ENCODE measurements at places on chromosomes 13 and 19.

DNA sequence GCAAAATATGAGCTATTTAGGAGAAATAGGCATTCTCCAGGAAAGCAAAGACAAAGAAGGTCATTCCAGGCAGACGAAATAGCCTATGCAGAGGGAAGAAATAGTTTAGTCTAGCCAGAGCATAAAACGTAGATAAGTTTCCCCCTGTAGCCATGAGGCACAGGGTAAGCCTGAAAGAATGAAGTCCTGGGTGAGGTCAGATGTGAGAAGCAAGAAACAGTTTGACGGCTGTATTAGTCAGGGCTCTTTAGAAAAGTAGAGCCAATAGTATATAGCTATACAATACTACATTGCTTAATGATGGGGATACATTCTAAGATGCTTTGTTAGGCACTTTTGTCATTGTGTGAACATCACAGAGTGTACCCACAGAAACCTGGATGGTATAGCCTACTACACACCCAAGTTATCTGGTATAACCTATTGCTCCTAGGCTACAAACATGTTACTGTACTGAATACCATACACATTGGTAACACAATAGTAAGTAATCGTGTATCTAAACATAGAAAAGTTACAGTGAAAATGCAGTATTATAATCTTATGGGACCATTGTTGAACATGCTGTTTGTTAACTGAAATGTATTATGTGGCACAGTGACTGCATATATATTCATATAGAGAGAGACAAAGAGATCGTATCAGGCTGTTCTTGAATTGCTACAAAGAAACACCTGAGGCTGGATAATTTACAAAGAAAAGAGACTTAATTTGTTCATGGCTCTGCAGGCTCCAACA is 59.3 kb upstream of the WDFY2 start:
- DNase-seq = no peak

GRCh38 chr19:35013041-35013819 is 13.1 kb downstream of the GRAMD1A start:
- peak; percentile 65 for DNase-seq

DNA sequence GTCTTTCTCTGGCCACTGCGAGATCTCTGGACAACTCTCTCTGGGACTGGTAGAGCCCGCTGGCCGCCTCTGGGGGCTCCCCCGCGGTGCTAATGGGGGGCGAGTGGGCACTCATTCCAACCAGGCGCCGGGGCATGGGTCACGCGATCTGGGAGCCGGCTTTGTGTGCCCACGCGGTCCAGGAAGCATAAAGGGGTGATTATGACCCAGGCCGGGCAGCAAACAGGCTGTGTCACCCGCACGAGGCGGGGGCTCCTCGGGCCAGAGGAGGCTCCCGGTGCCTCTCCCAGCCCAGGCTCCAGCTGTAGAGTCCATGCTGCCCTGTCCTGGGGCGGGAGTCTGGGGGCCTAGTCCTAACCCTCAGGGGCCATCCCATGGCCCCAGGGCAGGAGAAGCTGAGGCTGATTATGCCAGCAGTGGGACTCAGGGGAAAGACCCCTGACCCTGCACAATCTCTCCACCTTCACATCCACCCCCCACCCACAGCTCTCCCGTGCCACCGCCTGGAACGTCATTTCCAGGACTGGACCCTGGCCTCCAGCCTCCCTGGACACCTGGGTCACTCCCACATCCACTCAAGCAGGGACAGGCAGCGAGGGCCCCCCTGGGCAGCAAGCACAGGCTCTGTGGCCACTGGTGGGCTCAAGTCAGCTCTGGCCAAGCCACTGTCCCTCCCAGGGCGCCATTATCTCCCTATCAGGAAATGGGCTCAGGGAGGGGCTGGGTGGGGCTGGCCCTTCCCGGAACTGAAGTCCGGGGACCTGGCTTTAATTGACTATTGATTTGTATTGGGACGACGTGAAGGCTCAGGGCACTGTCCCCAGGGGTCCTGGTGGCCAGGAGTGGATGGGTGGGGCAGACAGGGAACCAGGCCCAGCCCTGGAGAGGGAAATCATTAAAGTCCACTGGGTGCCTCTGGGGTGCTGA is 50.0 kb downstream of the PTPRS start:
- no peak for DNase-seq

GRCh38 chr13:70995338-70995737 is 871.7 kb downstream of the DACH1 start:
- DNase-seq = no peak

DNA sequence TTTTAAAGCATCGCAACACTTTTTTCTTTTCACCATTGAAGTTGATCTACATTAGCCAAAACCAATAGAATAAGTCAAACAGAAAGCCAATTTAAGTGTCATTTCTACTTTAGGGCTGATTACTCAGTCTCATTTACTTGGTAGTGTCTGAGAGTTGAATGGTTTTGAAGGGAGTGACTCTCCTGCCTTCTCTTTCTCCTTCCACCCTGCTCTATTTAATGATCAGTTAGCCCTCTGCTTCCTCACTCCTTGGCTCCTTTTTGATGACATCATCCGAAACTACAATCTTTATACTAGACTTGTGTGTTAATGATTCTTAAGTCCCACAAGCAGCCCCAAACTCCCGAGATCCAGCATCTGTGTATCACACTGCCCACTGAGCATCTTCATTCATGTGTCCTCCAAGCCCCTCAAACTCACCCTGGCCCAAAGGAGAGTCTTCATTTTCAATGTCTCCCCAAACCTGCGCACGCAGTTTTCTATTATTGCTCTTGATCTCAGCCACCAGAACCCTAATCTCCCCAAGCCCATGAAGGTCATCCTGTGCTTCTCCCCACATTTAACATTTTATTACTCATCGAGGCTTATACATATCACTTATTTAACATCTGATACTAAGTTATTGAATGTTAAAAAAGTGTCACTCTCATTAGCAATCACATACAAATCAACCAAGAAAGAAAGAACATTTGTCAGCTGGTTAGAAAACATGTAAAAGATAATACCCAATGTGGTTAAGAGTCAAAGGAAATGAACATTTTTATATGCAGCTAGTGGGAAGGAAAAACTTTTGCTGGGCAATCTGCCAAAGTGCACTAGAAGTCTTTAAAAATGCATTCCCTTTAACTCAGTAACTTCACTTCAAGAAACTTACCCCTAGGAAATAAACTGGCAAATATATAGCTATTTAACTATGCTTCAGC is 32.2 kb upstream of the ARGLU1 start:
- DNase-seq = no peak

- DNase-seq = no peak
Observed at GRCh38 chr13:94232956-94233355, 246.5 kb downstream of the DCT start.

GRCh38 chr13:75326173-75327134 is 155.5 kb downstream of the TBC1D4 start:
- DNase-seq = no peak

DNA sequence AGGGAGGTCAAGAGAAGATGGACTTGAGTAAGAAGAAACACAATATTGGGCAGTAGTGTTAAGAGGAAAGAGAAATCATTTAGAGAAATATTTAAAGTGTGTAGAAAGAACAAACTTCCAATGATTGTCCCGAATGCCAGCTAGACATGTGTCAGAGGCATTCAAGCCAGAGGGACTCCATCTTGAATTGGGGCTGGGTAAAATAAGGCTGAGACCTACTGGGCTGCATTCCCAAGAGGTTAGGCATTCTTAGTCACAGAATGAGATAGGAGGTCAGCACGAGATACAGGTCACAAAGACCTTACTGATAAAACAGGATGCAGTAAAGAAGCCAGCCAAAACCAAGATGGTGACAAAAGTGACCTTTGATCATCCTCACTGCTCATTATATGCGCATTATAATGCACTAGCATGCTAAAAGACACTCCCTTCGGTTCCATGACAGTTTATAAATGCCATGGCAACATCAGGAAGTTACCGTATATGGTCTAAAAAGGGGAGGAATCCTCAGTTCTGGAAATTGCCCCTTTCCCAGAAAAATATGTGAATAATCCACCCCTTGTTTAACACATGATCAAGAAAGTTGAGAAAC is 127.0 kb upstream of the IPO5 start:
- no peak for DNase-seq

DNA sequence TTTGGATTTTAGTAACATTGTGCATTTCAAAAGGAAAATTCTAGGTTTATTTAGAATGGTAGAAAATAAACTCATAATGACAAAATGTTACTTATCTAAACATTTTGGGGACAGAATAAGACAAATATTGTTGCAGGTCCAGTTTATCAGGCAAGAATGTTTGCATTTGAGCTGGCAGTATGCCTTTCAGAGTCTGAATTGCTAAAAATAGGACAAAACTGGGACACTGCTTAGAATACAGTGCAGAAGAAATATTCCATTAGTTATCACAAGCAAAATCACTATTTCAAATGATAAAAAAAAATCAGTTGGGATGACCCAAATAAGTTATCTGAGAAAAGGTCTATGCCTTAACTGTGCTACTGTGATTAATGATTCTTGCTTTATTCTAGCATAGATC is 870.3 kb upstream of the MIR17HG start:
- no peak for DNase-seq

DNA sequence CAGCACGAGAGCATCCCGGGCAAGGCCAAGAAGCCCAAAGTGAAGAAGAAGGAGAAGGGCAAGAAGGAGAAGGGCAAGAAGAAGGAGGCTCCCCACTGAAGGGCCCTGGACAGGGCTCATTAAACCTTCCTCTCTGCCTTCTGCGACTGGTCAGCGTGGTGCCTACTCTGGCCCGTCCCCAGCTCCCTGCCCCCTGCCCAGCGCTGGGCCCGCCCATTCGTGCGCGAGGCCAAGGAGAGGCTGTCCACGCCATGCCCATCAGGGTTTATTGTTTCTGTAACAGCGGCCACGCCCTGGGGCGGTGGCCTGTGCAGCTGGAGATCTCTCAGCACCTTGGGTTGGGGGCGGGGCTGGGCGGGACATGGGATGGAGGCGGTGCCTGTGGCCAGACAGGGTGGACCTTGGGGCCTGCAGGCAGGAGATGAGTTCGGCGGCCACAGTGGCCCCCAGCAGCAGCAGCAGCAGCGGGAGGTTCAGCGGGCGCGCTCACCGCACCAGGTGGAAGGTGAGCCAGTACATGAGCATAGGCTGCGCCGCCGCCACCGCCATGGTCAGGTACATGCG is 897 bp downstream of the C19orf33 start:
- DNase-seq = no peak

DNA sequence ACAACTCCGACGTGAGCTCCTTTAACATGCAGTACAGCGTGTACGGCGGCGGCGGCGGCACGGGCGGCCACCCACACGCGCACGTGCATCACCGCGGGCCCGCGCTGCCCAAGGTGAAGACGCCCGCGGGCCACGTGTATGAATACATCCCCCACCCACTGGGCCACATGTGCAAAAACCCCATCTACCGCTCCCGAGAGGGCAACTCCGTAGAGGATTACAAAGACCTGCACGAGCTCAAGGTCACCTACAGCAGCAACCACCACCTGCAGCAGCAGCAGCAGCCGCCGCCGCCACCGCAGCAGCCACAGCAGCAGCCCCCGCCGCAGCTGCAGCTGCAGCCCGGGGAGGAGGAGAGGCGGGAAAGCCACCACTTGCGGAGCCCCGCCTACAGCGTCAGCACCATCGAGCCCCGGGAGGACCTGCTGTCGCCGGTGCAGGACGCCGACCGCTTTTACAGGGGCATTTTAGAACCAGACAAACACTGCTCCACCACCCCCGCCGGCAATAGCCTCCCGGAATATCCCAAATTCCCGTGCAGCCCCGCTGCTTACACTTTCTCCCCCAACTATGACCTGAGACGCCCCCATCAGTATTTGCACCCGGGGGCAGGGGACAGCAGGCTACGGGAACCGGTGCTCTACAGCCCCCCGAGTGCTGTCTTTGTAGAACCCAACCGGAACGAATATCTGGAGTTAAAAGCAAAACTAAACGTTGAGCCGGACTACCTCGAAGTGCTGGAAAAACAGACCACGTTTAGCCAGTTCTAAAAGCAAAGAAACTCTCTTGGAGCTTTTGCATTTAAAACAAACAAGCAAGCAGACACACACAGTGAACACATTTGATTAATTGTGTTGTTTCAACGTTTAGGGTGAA is 6.6 kb downstream of the SLITRK5 start:
- no peak for DNase-seq

DNA sequence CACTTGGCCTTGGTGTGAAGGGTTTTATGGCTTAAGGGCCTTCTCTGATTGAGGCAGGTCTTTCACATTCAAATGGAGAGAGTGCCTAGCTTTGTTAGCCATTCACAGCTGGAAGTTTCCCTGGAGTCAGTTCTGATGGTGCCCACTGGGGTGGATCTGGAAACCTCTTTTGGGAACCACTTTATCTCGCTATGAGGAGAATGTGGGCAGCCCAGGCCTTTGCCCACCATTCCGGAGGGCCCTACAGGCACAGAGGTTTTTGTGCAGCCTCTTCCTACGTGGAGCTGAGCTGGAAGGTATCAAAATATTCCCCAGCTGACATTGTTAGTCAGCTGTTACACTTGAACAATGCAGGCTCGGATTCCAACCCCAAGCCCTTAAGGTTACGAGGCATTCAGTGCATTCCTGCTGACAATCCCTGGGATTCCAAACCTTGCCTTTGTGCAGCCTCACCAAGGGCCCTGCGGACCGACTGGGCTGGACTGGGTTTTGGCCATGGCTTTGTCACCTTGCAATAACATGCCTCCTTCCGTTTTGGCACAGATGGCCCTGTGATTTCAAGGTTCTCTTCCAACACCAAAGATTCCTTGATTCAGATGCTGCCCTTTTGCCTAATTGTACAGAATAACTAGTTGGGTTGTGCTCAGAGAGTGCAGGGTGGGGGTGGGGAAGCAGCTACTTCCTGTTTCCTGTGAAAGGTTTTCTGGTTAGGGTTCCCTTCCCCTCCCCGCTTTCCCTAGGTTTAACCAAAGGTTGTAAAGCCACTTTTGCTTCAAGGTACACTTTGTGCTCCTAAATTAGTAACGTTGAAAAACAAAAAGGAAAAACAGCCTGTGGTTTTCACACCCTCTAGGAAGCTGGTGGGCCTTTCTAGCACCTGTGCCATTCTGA is 27.0 kb downstream of the SAE1 start:
- no peak for DNase-seq

GRCh38 chr13:51547425-51548176 is 36.7 kb upstream of the WDFY2 start:
- no peak for DNase-seq

GRCh38 chr13:41394166-41394565 is 63.2 kb upstream of the RGCC start:
- DNase-seq = no peak

- DNase-seq = no peak
Observed at GRCh38 chr19:47994209-47994802, at the start of gene ELSPBP1. Gene ELSPBP1 (plus strand): TSS chr19:47994632. CDS start chr19:48008668, 14,036 bp downstream.

GRCh38 chr13:37701972-37702371 is 103.4 kb upstream of the POSTN start:
- no peak for DNase-seq

- no peak for DNase-seq
Observed at GRCh38 chr13:33032037-33032625, 15.9 kb downstream of the KL start.

DNA sequence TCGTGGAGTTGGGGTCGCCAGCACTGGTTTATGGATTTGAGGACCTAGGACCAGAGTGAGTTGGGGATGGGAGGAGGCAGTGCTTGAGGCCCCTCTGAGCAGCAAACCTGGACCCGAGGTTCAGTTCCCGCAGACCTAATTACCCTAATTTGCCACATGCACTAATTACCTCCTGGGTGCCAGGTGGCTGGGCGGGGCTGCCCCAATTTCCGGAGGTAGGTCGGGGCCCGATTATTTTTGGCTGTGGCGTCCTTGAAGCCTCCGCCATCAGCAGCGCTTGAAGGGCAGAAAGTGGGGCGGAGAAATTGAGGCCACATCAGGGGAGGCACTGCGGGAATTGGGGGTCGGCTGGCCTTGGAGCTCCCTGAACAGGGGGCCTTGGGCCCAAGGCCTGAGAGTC is 5.9 kb upstream of the HOMER3 start:
- no peak for DNase-seq
